Aorta (tissue), 5 donors: ENCODE measurements at places on chromosomes 13 and 19.
A peak's percentile ranks its signal among the peaks of the same experiment; 100 is the strongest.

GRCh38 chr13:50948601-50949000, 39.0 kb downstream of the RNASEH2B start:
- no peak for DNase-seq

GRCh38 chr19:50490411-50490811, 13.8 kb upstream of the GARIN5A start:
- DNase-seq: peak; percentile 71

DNA sequence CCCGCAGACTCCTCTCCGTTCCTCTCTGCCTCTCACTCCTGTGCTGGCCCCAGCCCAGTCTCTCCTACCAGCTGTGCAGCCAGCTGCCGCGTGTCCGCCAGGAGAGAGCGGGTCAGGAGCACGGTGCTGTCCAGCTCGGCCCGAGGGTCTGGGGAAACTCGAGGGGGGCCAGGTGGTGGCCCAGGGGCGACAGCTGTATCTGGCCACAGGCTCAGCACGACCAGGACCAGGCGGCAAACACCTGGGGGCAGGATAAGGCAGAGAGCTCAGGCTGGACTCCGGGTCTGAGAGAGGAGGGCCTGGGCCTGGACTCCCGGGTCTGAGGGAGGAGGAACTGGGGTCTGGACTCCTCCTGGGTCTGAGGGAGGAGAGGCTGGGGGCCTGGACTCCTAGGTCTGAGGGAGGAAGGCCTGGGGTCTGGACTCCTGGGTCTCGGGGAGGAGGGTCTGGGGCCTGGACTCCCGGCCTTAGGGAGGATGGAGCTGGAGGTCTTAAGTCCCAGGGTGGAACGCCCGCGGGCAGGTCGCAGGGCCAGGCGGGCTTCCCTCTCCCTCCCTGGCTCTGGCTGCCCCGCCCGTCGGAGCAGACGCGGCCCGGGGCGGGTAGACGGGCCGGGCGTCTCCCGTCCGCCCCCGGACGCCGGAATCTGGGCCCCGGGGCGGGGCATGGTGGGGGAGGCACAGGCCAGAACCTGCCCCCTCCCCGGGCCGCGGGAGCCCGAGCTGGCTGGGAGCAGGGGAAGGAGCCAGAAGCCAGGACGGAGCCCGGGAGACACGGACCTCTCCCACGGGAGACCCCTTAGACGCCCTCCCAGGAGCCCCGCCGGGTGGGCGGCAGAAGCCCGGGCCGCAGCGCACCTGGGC, 1.3 kb downstream of the IL11 start:
- peak; percentile 51 for DNase-seq

GRCh38 chr19:41787055-41787454, 9.3 kb upstream of the CEACAM3 start:
- DNase-seq: no peak

GRCh38 chr13:61531383-61532065, 115.9 kb upstream of the PCDH20 start:
- DNase-seq: no peak

- no peak for DNase-seq
Observed at GRCh38 chr19:31214997-31215396, 134.2 kb downstream of the TSHZ3 start.

- no peak for DNase-seq
Observed at GRCh38 chr13:60538566-60538965, 141.5 kb downstream of the TDRD3 start.

GRCh38 chr19:55536366-55536765, 567 bp downstream of the SBK2 start:
- no peak for DNase-seq

DNA sequence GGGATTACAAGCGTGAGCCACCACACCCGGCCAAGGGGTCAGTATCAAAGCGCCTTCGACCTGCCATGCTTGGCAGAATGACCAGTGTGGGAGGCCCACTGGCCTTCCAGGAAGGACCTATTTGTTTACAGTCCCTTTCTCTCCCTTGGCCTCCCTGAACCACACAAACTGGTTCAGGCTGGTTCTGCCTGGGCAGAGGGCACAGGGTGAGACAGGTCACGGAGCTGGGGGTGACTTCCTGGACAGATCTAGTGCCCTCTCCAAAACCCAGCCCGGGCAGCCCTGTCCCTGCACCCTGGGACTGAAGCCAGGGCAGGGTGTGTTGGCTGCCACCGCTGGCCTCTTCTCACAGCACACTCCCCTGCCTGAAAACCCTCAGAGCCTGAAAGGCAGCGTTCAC, 11.3 kb downstream of the PLEKHF1 start:
- DNase-seq: no peak

DNA sequence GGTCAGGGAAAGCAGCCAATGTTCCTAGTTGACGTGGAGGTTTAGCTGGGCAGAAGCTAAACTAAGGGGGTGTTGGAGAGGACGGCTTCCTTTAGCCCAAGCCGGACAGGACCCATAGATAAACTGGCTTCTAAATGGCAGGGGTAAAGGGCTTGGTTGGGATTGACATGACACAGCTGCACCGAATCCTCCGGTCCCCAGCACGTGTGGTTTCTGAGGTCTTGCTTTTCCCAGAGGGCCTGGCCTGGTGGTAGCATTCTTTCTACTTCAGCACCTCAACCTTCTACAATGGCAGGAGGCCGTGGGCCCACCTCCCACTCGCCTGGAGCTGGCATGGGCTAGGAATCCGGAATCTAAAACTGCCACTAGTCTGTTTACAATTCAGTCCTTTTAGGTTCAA, 163.0 kb downstream of the FGF9 start:
- DNase-seq: no peak

DNA sequence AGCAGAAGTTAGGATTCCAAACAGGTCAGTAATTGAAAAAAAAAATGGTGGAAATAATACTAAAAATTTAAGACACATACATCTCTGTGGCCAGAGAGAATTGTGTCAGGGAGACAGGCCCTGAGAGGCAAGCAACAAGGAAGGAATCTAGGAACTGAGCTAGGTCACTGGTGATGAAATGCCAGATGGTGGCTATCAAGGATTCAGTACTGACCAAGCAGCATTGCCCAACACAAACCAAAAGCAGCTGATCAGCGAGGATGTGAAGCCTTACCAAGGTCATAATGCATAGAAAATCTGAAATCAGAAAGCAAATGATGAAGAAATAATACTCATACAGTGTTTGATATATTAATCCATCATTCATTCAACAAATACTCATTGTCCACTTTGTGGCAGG, 905.0 kb downstream of the GPC5 start:
- no peak for DNase-seq

DNA sequence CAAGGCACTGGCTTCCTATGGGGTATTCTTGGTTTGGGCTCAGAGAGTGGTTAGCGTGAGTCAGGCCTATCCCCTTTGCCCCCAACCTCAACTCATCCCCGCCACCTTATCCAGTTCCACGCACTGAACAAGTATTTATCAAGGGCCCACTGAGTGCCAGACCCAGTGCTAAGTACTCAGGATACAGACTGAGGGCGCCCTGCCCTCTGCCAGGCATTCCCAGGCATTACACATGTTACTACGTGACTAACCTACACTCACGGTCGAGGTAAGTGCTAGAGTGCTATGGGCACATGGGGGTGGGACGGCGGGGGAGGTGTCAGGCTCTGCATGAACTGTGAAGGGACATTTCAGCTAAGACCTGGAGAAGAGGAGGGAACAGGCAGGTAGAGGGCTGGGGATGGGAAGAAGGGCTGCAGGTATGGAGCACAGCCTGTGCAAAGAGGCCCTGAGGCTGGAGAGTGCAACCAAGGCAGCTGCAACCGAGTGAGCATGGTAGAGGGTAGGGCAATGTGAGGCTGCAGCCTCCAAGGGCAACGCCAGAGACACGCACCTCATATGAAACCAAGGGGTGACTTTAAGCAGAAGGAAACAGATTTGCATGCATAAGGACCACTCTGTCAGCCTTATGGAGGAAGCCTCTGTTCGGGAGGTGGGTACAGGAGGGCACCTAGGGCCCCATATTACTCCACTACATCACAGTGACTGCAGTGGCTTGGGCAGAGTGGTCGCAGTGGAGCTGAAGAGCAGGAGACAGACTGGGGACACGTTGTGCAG, 22.5 kb downstream of the DHRS12 start:
- DNase-seq: no peak

DNA sequence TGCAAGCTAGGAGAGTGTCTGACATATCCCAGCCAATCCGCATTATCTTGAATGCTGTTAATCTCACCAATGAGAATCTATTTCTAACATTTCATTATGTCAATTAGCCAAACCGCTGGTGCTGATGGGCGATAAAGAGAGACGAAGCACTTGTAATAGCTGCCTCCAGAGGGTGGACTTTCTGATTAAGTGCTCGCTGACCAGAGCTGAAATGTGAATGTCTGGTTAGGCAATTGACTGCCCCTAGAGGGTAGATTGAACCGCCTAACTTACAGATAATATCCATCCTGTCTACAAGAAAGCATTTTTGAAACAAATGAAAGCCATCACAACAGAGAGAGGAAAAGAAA, 552 bp upstream of the GRWD1 start:
- no peak for DNase-seq

GRCh38 chr13:87093399-87093798, 577.8 kb upstream of the SLITRK5 start:
- no peak for DNase-seq

- DNase-seq: no peak
Observed at GRCh38 chr13:23996456-23996855, 99.2 kb upstream of the C1QTNF9B start.

- no peak for DNase-seq
Observed at GRCh38 chr13:28717170-28717569, 1.6 kb downstream of the SLC46A3 start.

DNA sequence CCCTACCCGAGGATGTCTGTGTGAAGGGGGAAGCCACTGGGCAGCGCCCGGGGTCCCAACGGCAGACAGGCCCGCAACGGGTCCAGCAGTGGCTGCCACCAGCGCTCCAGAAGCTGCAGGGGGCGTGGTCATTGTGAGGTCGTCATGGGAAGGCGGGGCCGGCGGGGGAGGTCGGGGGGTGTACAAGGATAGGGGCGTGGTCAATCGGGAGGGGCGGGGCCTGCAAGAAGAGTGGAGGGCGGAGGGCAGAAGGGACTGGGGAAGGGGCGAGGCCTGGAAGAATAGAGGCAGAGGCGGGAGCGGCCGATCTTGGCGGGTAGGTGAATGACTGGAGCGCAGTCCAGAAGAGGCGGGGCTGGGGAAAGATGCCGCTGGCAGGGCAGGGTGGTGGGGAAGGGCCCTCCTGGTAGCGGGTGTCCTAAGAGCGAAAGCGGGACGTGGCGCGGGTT, 4.4 kb downstream of the FUZ start:
- DNase-seq: peak; percentile 99

DNA sequence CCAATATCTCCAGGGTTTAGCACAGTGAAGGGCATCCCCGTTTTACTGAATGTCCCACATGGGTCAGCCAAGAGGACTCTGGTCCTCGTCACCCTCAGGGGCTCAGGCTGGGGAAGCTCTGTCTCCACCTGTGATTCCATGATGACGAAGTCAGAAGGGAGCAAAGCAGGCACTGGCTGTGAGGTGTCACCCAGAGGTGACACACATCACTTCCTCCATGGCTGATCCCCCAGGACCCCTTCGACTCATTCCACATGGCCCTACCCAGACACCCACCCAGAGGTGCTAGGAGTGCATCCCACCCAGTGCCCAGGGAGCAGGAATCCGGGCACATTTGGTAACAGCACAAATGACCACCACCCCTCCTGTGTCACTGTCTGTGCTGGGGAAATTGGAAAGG, 145.2 kb upstream of the VSTM2B start:
- DNase-seq: no peak

- DNase-seq: no peak
Observed at GRCh38 chr13:77696879-77697216, 639 bp upstream of the SLAIN1 start.

DNA sequence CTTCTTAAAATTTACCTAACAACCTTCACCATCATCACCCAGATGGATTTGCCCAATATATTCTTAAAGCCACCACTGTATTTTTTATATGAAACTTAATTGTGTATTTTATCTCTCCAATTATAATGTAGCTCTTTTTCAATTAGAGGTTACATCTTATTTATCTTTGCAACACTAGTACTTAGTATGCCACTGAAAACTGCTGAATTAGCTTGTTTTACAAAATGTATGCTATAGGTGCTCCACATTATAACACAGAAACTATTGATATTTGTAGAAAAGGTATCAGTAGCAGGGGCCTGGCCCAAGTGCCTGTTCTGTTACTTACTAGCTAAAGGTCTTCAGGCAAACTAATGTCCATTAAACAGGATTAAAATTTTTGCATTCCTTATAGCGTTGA, 35.8 kb upstream of the PCDH17 start:
- no peak for DNase-seq

DNA sequence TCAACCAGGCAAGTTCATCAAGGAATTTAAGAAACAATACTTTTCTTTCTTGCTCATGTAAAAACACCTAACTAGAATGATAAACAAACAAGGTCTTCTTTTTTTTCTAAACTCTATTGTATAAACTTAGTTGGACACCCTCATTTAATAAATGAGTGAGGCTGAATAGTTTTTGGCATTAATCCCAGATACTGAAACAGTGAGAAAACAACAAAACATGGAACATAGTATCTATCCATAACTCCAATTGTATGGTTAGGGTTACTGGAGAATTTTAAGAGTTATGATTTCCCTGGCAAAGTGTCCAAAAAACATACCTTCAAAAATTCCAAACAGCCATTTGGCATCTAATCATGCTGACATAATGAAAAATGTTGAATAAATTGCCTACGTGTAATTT, 5.8 kb upstream of the POMP start:
- DNase-seq: no peak

DNA sequence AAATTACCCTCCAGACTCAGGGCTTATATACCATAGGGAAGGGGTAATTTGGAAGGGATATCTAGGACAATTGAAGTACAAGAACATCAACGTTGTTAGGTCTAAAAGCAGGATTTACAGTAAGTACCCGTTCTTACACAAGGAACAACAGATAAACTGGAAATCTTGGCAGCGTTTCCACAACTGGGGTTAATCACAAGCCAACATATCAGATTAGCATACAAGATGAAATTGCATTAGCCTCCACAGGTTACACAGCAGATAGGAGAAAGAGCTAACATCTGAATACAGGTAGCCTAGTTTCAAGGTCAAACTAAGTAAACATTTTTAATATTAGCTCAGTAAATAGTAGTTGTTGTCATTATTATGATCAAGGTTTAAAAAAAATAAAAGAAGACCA, 1214.0 kb upstream of the PCDH20 start:
- no peak for DNase-seq

- DNase-seq: peak; percentile 72
Observed at GRCh38 chr19:3899531-3900294, 19.2 kb downstream of the ATCAY start.

DNA sequence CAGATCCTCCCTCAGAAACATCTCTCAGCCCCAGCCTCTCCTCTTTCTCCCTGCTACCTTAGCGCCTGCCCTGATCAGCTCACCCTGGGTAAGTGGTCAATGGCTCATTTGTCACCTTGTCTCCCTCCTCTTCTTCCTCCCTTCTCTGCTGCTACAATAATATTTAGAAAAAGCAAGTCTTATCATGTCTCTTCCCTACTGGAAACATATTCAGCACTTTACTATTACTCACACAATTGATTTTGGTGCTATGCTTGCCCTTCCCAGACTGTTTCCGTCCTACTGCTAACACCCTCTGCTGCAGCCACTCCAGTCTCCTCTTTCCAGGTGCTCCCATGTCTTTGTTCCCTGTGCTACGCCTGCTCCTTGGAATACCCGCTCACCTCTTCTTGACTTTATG, 35.8 kb downstream of the ESD start:
- no peak for DNase-seq
